H9 (cell line): ENCODE measurements at places on chromosomes 13 and 19. TPM values are rescaled to one million over a fixed set of nuclear protein-coding genes. Genes with fewer than 3 reads are reported as not detected.
A peak's percentile ranks its signal among the peaks of the same experiment; 100 is the strongest.

DNA sequence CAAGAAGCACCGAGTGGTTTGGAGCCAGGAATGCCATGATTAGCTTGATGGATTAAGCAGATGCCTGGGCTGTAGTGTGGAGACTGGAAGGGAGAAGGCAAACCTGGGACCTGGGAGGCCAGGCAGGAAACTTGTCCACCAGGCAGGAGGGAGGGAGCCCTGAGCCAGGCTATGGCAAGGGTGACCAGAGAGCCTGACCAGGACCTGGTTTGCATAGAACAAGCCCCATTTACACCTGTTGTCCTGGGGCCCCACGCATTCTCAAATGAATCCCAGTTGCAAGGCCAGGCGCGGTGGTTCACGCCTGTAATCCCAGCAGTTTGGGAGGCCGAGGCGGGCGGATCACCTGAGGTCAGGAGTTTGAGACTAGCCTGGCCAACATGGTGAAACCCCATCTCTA lies 50.2 kb upstream of the LATS2 start:
- no peak for DNase-seq

DNA sequence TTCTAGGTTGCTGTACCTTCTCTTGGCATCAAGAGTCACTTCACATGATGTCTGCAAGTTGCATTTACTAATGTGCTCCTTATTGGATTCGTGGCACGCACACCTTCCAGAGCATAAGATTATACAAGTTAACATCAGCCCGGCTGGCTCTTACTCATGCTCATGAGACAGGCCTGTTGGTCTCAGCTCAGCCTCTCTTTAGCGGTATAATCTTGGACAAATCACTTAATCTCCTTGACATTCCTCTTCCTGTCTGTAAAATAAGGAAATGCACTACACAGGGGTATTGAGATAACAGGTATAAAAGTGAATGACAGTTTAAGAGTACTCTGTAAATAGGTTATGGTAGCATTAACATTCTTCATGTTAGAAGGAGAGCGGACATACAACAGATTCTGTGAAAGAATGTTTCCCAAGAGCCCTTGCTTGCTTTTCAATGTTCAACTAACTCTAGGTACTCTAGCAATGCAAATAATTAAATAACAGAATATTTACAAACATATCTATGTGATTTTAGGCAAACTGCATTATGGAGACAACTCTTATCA lies 181.1 kb downstream of the FGF14 start:
- DNase-seq = no peak

- DNase-seq = peak; percentile 80
Measured at GRCh38 chr19:49064768-49065611, at the start of gene NTF4. Gene NTF4, minus strand, starts transcription at chr19:49064818. Its CDS starts 2,821 bp downstream, at chr19:49061997.

GRCh38 chr19:15331419-15332310 lies 674 bp downstream of the BRD4 start:
- peak; percentile 39 for DNase-seq

PDX1 gene
- total RNA-seq = not detected in 2 replicates

- no peak for DNase-seq
Measured at GRCh38 chr13:110185696-110186095, 121.3 kb downstream of the COL4A1 start.

OLFM2 gene
- total RNA-seq = 75.6 and 76.5 TPM in 2 replicates

- no peak for DNase-seq
Measured at GRCh38 chr19:54325631-54326030, 12.7 kb upstream of the LILRA5 start.

- no peak for DNase-seq
Measured at GRCh38 chr19:13778398-13778797, 4.1 kb downstream of the C19orf53 start.

DNA sequence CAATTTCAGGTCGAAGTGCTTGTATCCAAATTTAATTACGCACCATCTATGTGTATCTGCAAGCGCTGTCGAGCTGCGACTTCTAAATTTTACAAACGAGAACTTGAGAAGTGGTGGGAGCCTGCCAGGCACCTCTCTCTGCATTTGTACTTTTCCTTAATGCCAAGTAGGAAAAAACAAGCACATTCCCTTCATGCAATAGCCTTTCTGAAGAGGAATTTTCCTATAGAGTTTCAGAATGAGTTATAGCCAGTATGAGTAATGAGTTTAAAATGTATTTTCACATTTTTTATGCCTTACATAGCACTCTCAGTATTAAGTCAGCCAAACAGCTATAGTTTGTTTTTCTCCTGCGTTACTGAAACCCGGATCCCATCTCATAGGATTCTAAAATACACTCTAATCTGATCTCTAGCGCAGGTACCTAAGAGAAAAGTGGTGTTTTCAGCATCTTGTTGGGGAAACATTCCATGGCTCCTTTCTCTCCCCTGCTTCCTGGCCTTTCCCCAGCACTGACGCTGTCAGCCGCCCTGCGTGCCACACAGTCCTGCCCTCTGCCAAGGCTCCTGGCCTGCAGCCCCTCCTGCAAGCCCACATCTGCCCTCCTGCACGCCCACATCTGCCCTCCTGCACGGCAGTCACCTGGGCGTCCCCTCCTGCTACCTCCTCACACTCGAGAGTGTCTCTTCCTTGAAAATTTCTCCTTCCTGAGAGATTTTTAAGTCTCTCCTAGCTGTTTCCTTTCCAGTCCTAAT lies 526.9 kb downstream of the MYO16 start:
- DNase-seq = no peak

ZNF844 gene
- total RNA-seq = 8.7 and 10.0 TPM in 2 replicates

GRCh38 chr19:31629579-31630363 lies 280.5 kb upstream of the TSHZ3 start:
- no peak for DNase-seq

MYH14 gene
- 27.7 and 28.6 TPM in 2 replicates for total RNA-seq

DNA sequence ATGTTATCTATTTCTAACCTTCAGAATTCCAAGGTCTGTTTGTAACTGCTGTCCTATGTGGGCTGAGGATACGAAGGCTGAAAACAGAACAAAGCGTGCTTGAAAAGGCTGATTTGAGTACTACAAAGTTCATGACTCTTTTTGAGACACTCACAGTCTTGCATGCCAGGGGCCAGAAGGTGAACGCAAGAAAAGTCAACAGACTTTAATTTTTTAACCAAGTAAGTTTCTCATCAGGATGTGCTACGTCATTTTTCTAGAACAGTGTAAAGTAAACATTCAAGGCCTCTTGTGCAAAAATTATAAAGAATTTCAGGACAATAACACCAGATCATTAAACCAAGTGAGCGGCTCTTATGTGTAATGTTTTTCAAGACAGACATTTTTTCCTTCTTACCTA lies 163.5 kb downstream of the COG6 start:
- no peak for DNase-seq

IGSF23 gene
- total RNA-seq = not detected in 2 replicates

DNA sequence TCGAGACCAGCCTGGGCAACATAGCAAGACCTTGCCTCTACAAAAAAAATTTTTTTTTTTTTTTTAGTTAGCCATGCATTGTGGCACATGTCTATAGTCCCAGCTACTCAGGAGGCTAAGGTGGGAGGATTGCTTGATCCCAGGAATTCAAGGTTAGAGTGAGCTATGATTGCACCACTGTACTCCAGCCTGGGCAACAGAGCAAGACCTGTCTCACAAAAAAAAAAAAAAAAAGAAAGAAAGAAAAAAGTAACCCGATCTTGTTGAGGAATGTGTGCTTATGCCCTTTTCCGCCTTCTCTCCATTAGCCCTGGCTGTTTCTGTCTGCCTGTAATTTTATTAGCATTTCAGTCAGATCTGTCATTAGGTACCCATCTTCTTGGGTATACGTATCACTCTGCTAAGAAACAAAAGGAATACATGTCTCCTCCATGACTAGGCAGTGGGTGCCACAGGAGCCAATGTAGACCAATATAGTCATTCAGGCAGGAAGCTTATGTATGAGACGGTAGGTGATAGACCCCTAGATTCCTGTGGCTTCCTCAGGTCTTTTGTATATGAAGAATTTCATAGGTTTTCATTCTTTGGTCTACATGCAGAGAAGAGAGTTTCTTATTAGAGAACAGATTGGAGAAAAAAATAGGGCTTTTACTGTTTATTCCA lies 59.6 kb upstream of the NPAS1 start:
- no peak for DNase-seq

GRCh38 chr19:47096100-47096704 lies 17.4 kb downstream of the ZC3H4 start:
- no peak for DNase-seq

DNA sequence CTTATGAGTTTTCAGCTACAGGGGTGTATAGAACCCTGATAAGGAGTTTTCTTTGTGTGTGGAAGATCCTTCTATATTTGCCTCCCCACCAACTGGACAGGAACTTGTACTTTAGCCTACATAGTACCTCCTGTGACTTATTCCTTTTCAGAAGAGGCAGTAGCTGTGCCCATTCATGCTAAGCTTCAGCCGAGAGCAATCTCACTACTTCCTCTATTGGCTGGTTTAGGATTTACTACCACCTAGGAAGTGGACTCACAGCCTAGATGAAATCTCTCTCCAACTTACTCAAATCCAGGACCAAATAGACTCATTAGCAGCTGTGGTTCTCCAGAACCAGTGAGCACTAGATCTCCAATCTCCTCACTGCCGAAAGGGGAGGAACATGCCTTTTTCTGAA lies 2.3 kb upstream of the REX1BD start:
- no peak for DNase-seq

PET100 gene
- 129 and 143 TPM in 2 replicates for total RNA-seq
